ENCODE measurements at places on chromosomes 7 and 10.

- no peak for DNase-seq
These were observed 26.1 kb upstream of the CCNJ start for GRCh38 chr10:96017191-96017687.

- no peak for DNase-seq
These were observed 36.6 kb downstream of the PIK3AP1 start for GRCh38 chr10:96683710-96684109.

DNA sequence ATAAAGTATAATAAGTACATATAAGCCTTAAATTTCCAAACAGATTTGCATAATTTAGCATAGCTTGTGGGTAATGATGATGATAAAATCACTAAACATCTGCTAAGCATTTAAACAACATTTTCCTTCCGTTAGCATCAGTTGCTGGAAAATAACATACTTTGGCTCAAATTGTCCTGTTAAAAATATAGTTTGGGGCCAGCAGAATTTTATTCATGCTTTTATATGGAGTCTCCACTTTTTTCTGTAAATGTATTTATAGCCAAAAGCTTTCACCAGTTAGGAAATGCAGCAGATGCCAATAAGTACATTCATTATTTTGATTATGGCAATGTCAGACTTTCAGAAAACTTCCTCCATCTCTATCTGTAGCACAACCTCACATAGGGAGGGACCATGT is 107.2 kb downstream of the CNTNAP2 start:
- no peak for DNase-seq

DNA sequence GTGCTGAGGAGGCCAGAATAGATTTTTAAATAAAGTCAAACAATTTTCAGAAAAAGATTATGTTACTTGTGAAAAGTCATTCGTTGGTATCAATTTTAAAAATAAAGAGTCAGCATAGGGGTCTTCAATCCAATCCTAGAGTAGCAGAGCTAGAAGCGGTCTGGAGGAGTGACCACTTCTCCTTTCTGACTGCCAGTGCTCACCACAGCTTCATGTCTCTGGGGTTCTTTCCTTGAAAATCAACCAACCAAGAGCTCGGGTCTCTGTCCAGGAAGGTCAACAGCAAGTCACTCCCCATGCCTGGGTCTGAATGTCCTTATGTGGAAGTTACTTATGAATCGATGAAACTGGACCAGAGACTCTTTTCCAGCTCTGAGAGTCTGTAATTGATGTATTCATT is 14.3 kb downstream of the PTPRN2 start:
- DNase-seq = no peak

- DNase-seq = no peak
These were observed 133.7 kb upstream of the SEMA3E start for GRCh38 chr7:83782628-83783027.
